ENCODE measurements at places on chromosomes 2 and 18. TPM values are rescaled to one million over a fixed set of nuclear protein-coding genes. Genes with fewer than 3 reads are reported as not detected.

The UGT1A3 gene
- not detected for total RNA-seq

The TCF23 gene
- 0.08 TPM for total RNA-seq

The CIDEA gene
- total RNA-seq: not detected

The EVX2 gene
- total RNA-seq: not detected

The RAX gene
- not detected for total RNA-seq

The PRSS56 gene
- total RNA-seq: not detected

The TUBB8B gene
- not detected for total RNA-seq

The CARF gene
- total RNA-seq: 5.9 TPM

The CFAP210 gene
- not detected for total RNA-seq

The SF3B1 gene
- 203 TPM for total RNA-seq

The PFN4 gene
- total RNA-seq: 1.3 TPM

The SGPP2 gene
- 31.2 TPM for total RNA-seq

The KCNG3 gene
- 0.70 TPM for total RNA-seq

The NOP58 gene
- total RNA-seq: 61.4 TPM

The ALLC gene
- not detected for total RNA-seq

The C2orf72 gene
- 0.67 TPM for total RNA-seq

The DSC1 gene
- not detected for total RNA-seq

Measured in left lung (tissue), 14 donors.